ENCODE measurements at places on chromosomes 3 and 15.

DNA sequence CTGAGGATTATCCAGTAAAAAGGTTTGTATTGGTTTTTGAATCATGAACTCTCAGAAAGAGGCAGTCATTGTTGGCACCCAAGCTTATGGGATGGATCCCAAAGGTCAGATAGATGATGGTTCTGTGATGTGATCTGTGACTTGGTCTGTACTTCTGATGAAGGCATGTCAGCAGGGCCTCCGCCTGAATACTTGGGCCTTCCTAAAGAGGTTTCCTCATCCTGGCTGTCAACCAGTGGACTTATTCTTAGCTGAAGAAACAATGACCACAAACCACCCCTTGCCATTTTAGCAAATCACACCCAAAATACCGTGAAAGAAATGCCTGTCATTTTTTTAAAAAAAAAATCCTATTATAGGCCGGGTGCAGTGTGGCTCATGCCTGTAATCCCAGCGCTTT, 48.2 kb upstream of the SLC9A9 start:
- no peak for DNase-seq

GRCh38 chr15:63044645-63045464, 2.3 kb downstream of the TPM1 start:
- no peak for DNase-seq

DNA sequence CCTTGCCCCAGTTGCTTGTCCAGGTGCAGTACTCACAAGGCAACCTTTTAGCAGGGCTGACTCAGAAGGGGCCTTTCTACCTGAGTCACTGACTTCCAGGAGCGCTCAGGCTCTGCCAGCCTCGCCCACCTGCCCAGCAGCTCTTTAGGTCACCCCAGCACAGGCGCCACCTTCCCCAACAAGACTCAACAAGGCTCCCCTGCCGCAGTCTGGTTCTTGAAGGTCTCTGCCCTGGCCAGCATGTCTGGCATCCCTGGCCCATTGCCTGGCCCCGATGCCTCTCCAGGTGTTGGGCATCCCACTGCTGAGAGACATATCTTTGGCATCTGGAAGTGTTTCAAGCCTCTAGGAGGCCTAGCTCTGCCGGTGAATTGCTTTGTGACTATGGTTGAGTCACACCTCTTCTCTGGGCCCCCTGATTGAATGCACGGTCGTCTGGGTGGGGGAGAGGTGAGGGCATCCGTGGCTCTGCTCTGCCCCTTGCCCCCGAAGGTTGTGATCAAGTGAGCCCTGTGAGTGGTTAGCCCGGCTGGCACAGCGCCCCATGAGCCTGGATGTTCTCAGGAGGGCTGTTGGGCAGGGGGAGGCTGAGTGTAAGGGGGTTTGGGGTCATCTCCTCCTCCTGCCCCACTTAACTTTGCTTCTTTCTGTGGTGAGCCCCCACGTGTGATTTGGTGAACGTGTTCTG, 21.6 kb downstream of the SNX33 start:
- peak; percentile 74 for DNase-seq

- no peak for DNase-seq
These were observed 1332.8 kb downstream of the ZPLD1 start for GRCh38 chr3:103767635-103768034.

GRCh38 chr15:50210462-50211157, 28.6 kb downstream of the SLC27A2 start:
- no peak for DNase-seq

DNA sequence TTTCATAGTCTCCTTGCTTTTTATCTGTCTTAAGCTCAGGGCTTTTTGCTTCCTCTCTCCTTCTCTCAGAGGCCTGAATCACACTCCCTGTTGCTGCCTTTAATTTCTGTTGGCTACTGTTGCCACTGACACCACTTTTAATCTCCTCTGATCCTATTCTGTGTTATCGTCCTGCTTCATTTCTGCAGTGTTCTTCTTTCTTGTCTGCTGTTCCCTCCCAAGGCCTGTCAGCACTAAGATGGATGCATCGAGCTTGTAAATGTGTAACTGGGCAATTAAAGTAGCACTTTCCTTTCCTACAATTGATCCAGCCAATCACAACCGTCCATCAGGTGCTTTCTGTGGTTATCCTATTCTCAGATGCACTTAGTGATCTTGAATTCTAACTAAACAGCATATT, 71.3 kb upstream of the VEPH1 start:
- DNase-seq, result no peak

- no peak for DNase-seq
These were observed 180.1 kb downstream of the RORA start for GRCh38 chr15:61049028-61049427.

DNA sequence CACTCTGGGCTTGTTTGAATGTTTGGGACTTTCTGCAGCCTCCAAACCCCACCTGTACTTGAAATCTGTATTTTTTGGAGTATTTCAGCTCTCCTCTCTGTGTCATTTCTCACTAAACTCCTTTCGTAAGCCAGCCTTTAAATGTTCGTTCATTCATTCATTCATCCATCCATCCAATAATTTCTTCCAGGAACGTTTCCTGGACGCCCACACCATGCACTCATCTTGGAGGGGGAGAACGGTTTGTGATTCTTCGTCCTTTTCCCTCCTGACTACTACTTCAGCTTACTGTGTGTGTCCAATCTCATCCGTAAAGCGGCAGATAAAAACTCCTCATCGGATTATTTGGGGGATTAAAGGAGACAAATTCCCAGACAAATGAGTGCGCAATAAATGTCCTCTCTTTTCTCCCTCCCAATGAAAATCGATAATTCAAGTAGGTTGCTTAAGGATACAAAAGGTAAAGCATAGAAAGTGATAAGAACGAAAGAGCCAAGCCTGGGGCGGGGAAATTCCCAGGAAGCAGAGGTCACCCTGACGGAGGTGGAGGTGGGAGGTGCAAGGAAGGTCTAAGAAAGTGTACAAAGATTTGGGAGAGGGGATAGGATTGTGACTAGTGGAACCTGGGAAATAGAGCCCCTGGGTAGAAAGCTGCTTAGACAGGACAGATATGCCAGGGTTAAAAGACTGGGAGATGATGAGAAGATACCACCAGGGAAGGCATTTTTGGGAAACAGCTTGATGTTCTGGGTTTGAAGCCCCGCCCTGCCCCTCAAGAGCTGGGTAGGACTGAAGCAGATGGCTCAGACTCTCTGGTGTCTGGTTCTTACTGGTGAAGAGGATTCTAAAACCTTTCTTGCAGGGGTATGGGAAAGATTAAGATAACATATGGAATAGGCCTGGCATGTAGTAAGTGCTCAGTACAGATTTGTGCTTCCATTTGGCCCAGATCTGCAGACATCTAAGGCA, 896 bp upstream of the KLHL25 start:
- no peak for DNase-seq

DNA sequence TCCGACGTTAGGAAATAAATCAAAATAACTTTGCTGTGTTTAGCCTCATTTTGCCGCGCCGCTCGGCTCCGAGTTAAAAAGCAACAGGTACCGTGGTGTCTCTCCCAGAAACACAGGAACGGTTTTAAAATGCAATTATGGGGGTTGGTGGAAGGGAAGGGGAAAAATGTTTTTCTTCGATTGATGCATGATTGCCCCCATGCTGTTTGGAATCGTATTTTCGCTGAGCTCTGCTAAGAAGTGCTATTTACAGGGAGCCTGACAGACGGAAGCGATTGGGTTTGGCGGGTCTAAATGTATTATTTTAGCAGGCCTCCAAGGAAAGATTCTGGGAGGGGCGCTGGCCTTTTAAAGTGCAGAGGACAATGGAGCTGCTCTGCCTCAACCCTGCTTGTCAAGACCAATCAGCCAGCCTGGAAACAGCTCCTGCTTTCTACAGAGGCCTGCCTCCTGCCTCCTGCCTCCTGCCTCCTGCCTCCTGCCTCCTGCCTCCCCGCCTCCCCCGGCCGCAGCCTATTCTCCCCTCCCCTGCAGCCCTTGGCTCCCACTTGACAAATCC, 156.7 kb upstream of the TLE3 start:
- no peak for DNase-seq

DNA sequence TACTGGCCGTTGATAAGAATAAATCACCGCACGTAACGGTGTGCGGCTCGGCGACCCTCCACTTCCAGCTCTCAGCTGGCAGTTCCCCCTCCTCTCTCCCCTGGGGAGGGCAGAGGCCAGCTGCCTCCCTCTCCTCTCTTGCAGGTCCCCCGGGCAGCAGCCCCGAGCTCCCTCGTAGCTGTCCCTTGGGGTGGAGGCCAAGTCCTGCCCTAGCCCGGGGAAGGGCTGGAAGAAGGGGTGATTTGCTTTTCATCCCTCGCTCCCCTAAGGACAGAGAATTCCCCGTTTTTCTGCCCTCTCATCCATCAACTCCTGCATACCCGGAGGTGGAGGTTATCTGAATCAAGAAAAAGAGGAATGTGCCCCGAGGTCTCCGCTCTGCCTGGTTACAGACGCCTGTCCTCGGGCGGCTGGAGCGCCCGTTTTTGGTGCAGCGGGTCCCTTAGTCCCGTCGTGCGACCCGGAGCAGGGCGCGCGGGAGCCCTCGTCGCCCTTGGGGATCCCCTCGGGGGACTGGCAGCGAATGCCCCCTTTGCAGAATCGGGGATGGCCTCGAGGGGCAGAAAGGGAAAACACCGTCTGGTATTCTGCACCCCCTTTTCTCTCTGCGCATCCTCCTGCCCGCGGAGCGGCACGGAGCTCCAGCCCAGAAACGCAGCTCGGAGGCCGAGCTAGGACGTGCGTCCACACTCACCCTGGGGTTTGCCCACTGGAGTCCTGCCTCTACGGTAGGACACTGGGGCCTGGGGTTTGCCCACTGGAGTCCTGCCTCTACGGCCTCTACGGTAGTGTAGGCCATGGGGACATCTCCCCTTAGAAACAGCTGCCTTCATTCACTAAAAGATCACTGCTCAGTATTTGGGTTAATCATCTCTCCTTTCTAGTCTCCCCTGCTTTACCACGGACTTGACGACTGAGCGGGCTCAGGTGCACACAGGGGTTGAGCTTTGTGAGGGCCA, 2.2 kb downstream of the PTPRG start:
- no peak for DNase-seq

- DNase-seq, result no peak
These were observed 54.5 kb downstream of the UACA start for GRCh38 chr15:70708839-70709238.

DNA sequence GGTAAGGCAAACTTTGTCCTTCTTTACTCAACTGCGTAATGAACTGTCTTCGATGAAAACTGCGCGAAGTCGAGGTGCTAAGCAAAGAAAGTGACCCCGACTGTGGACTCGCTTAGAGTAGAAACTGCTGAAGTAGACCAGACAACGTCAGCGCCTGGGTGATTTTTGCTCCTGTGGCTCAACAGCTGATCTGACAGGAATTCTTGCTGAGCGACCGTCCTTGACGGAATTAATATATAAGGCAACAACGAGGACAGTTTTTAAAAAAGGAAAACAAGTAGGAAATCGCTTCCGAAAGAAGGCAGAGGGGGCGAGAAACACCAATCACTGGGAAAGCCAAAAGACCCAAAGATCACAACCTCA, 541 bp downstream of the RPS27L start:
- DNase-seq, result peak; percentile 58

DNA sequence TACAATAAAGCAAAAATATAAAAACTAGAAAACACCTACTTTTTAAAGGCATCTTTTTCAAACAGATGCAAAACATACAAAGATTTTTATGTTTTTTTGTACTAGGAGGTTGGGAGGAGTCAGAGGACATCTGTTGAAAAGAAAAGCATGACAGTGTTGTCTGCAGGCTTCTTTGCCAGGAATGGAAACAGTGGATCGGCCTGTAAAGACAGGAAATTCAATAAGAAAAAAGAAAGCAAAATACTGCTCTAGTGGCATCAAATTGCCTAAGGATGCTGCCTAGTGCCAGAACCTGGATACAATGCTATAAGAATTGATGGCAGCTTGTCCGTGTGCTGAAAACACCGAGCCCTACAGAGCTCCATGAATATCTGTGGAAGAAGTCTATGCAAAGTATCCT, 69.9 kb downstream of the TBC1D5 start:
- DNase-seq, result no peak
